ENCODE measurements at places on chromosomes 13 and 19.

GRCh38 chr19:44626048-44626624 lies 12.8 kb downstream of the IGSF23 start:
- DNase-seq: no peak

DNA sequence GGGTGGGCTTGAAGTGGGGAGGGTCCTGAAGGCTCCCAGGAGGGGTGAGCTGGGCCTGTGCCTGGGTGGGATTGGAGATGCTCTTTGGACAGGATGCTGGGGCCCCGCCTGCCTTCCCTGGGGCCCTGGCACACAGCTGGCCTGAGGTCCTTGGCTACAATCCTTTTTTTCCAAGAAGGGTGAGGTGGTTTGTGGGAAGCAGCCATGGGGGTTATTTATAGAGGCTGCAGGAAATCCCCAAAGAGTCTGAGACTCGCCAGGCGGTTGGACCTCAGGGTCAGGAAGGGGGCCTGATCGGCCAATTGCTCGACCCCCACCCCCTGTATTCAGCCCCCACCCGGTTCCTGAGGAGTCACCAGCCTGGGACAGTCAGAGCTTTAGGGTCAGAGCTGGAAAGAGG lies 10.0 kb downstream of the GTPBP3 start:
- no peak for DNase-seq

DNA sequence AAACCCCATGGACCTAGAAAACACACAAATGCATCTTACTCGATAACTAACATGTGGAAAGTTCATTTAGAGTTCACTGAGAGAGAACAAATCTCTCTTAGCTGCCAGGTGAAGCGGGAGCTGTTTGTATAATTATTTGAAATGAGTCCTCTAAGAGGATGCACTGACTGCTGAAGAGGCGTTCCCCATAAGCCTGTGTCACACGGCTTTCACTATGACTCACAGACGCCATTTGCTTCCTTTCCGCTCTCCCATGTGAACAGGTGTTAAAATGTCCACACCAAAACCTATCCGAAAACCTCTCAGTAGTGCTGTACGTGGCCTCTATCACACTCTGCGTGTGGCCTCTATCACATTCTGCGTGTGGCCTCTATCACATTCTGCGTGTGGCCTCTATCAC lies 101.8 kb downstream of the SOX1 start:
- no peak for DNase-seq

DNA sequence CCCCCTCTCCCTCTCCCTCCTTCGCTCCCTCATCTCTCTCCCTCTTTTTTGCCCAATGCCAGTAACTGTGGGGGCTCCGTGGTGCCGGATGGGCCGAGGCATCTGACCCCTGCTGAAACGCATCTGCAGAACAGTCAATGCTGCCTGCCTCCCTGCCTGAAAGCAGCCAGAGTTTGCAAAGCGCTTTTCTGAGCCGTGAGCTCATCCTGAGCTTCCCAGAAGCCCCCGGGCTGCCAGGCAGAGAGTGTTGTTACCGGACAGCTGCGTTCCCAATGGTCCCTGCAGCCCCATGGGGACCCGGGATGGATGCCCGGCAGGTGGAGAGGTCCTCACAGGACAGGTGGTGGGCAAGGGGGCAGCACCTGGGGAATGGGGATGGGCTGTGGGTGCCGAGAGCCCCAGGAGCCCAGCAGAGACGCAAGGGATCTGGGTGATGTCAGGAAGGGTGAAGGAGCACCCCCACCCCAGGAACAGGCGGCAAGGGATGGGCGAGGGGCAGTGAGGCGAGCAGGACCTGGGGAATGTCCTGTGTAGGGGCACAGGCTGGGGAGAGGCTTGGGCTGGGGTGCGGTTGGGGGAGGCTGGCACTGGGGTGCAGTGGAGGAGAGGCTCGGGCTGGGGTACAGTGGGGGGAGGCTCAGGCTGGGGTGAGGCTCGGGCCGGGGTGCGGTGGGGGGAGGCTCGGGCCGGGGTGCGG lies 33.0 kb downstream of the GPX4 start:
- DNase-seq: no peak

DNA sequence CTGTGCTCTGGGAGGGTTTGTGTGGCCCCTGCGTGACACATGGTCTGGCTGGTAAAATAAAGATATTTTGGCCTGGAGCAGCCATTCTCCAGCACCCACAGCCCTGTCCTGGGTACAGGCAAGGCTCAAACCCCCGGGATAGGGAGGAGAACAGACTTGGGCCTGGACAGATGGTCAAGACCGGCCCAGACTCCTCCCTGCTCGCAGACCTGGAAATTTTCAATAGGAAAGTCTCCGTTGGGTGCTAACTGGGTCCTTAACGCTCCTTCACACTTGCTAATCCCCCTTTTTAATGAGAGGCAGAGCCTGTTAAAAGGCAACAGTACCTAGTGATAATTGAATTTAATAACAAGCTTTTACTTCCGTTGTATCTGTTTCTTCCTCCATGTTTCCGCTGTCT lies 2.5 kb downstream of the PALM start:
- DNase-seq: no peak

GRCh38 chr13:51419001-51419636 lies 33.7 kb downstream of the INTS6 start:
- no peak for DNase-seq

GRCh38 chr19:16737911-16738310 lies 18.3 kb downstream of the NWD1 start:
- DNase-seq: no peak

GRCh38 chr19:610071-610800 lies 20.6 kb downstream of the HCN2 start:
- DNase-seq: peak; percentile 53

GRCh38 chr13:92473765-92474475 lies 752.7 kb upstream of the GPC6 start:
- no peak for DNase-seq

- DNase-seq: no peak
These were observed 60.9 kb downstream of the GGACT start for GRCh38 chr13:100527644-100528043.

- DNase-seq: no peak
These were observed 161.6 kb downstream of the NDFIP2 start for GRCh38 chr13:79642596-79642995.

DNA sequence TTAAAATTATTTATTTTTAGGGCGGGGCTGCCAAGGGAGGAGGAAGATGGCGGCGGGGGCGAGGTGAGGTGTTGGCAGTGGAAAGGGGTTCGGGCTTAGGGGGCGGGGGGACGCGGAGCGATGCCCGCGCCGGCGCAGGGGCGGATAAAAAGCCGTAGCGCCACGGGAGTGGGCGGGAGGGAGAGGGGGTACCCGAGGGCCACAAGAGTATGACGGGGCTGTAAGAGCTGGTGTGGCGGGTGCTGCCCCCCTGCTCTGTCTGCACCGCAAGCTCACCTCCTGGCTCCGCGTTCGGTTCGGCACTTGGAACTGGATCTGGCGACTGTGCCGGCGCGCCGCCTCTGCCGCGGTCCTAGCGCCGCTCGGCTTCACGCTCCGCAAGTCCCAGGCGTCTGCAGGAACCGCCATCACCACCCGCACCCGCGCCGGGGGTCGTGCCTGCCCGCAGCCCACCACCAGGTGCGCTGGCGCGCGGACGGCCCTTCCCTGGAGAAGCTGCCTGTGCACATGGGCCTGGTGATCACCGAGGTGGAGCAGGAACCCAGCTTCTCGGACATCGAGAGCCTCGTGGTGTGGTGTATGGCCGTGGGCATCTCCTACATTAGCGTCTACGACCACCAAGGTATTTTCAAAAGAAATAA lies 265.2 kb upstream of the SGCG start:
- no peak for DNase-seq

DNA sequence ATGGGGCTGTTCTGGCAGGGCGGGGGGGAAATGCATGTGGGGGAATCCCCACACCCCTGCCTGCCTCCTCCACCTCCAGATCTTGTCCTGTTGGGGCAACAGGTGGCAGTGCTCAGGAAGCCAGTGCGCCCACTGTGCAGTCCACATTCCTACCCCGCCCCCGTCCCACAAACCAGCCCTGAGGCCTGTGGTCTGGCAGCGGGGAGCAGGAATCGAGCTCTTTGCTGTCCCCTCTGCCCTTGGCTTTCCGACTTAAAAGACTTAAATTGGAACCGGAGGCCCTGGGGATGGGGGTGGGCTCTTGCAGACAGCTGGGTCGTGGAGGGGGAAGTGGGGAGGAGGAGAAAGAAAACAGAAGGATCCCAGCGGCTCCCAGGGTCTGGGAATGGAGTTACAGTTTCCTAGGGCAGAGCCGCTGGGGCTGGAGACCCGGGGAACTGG lies 4.3 kb downstream of the NANOS3 start:
- no peak for DNase-seq

GRCh38 chr19:7870571-7871436 lies 3.4 kb downstream of the PRR36 start:
- no peak for DNase-seq

DNA sequence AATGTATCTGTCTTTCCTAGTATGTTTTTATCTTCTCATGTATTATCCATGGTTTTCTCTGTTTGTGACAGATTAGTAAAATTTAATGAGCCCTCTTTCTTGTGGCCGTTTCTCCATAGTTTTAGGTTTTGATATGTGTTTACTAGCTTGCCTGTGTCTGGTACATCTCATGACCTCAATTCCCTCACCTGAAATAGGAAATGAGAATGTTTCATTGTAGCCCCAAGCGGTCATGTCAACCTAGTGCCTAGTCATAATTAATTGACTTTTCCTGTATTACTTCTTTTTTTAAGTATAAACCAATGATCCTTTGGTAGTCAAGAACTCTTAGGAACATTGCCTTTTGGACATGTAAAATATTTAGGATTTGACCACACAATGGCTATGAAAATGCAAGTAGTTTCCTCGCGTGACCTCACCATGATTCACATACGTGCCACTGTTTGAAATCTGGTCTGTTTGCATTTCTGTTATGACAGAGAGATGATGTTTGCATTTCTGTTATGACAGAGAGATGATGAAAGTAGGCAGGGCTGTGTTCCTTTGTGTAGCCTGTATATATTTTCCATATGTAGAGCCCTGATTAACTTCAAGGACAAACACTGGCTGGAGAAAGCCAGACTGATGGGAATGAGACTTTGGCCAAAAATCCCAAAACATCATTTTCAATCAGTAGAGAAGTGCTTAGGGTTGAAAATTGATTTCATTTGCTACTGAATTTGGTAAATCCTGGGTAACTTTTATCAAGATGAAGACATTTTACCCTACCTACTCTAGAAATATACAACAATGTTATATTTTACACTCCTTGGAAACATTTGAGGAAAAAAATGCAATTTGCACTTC lies 104.8 kb downstream of the TNFRSF19 start:
- no peak for DNase-seq

DNA sequence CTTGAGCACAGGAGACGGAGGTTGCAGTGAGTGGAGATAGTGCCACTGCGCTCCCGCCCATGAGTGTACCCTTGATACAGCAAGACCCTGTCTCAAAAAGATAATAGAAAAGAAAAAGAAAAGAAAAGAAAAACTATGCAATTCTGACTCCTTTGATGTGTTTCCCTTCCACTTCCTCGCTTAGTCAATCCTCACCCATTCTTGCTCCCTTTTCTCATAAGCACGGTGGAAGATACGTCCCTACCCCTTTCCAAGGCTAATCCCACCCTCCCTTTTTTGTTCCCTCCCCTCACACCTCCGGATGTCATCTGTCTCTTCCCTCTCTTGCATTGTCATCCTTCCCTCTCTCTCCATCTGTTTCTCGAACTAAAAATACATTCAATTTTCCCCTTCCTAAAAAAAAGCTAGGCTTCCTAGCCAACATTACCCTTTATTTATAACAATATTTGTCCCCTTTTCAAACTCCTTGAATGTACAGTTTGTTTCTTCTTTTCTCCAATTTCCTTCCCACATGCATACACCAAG lies 40.5 kb upstream of the ITM2B start:
- no peak for DNase-seq

- DNase-seq: no peak
These were observed 466.0 kb downstream of the FOXO1 start for GRCh38 chr13:40200273-40200978.

- no peak for DNase-seq
These were observed 163.4 kb upstream of the GPR12 start for GRCh38 chr13:26923824-26924605.

DNA sequence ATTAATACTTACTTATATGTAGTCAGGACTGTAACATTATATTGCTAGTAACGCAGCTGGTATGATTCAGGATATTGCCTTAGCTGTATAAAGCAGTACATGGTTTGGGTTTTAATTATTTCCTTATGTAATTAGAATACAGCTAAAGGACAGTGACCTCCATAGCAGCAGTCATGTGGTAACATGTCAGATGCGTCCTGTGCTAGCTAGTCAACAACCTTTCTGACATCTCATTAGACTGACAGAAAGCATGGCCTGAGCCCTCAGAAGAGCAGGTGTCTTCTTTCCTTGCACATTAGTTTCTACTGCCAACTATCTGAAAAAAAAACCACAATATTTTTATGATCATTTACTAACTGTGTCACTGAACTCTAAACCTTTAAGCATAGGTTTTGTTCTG lies 122.2 kb downstream of the MAB21L1 start:
- no peak for DNase-seq

GRCh38 chr13:112261924-112262323 lies 114.2 kb upstream of the SPACA7 start:
- no peak for DNase-seq

- DNase-seq: no peak
These were observed 6.8 kb upstream of the RGL3 start for GRCh38 chr19:11425719-11426457.

GRCh38 chr19:55079400-55080038 lies 3.9 kb downstream of the EPS8L1 start:
- DNase-seq: no peak

DNA sequence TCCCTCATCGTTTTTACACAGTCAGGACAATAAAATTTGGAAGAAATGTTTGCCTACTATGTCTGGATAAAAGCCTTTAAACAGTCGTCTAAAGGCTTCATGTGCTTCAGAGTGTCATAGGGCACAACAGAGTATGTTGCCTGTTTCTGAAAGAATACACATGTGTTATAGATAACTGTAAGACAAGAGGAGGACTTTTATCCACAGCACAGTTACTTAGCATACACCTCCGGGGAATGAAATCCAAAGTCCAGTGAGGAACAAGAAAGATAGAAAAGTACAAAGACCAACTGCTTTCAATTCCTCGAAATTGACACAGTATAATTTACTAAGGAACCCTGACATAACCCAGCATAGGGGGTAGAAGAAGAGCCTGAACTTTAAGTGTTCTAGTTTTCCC lies 835.6 kb downstream of the PCDH17 start:
- no peak for DNase-seq

GRCh38 chr13:46507981-46508380 lies 45.0 kb upstream of the LRCH1 start:
- no peak for DNase-seq

DNA sequence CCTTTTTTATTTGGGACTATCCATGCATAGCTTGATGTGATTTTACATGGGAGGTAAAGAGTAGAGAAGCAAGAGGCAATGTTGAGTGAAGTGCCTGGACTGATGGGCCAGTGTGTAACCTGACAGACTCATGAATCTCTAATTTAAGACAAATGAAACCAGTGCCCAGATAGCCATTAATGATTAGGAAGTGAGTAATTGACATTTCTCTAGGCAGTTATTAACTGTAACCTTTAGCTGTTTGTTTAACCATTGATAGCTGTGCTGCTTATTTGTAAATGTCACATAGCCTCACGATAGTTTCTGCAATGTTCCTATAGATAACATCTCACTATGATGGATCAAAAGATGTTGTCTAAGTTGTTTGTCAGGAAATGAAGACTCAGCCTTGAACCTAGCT lies 1047.5 kb upstream of the SPRY2 start:
- DNase-seq: no peak

Measured in CD4-positive, alpha-beta T cell treated with Interleukin-6 at 100 ng/mL for 8 hours (primary cell).